ENCODE measurements at places on chromosomes 2 and 18.

GRCh38 chr2:25712455-25712854, 39.1 kb upstream of the DTNB start:
- DNase-seq, result no peak

DNA sequence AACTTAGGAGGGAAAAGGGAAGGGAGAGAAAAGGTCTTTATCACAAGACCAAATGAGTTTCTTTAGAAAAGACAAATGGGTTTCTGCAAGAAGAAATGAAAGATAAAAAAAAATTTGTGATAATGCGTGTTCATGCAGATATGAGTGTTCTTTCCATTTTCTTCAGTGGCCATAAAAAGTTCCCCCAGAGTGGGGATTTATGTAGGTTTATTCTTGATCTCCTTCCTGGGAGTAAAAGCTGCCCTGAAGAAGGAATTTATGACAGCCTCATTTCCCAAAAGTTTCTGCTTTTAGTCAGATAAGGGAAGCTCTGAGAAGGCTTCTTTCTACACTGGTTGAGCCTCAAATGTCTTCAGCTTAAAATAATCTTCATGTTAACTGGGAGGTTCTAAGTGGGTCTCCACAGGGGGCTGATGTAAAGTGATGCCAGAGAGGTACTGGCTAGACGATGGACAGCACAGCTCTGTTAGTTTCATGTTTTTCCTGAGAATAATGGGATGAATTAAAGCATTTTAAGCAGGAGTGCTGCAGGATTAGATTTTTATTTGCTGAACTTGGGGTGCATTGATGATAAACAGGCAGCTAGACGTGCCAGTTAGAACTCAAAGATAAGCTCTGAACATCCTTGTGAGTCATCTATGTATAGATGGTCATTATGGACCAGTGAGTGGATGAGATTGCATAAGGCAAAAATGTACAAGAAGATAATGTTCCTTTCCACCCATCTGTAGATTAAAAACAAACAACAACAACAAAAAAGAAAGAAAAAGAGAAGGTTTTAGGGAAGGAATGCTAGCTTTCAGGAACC, 99.4 kb upstream of the MSH2 start:
- no peak for DNase-seq

DNA sequence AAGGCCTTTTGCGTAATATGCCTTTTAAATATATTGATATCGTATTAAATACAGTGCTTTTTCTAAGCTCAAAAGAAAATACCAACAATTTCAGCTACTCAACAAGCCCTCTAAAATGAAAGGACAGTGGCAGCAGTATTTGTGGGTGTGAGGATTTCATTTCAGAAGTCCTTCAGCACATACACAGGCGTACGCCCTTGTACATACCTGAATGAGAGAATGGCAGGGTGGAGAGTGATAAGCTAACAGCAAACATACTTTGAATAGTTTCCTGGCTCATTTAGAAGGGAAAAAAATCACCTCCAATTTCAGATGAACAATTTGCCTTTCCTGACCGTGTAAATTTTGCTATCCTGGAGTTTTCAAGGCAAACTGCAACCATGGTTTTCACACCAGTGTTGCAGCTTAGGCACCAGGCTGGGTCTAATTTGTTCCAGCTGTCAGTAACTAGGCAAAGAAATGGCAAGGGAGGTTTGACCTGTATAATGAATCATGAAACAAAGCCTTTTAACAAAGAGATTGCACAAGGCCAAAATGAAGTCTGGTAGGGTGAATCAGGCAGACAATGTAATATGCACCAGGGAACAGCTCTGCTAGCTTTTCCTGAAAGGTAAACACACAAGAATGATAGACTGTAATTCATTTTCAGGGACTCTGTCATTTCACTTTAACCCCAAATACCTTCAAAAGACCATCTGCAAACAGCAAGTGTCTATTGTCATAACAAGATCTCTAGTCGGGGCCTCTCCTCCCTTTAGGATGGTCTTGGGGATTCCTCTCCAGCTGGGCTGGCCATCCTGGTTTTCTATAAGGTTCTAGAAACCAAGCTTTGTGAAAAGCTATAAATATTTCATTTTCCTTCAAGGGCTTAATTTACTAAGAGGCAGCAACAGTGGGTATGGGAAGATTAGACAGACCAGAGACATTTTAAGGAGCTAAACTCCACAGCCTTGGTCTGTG, 11.5 kb downstream of the ANKRD29 start:
- DNase-seq, result no peak

DNA sequence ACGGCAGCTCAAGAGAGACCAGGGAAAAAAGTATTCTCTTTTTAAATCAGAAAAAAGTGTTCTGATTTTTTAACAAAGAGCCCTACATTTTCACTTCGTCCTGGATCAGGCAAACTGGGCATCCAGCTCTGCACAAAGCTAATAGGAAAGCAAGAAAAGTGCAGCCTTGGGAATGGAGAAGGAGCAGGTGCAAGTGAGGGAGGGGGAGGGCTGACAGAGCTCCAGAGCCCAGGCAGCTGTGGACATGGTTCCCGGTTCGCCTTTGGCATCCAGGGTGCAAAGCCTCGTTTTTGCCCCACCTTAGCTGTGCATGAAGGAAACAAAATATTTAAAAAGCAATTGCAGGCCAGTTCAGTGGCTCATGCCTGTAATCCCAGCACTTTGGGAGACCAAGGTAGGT, 82.2 kb downstream of the FAM124B start:
- no peak for DNase-seq

DNA sequence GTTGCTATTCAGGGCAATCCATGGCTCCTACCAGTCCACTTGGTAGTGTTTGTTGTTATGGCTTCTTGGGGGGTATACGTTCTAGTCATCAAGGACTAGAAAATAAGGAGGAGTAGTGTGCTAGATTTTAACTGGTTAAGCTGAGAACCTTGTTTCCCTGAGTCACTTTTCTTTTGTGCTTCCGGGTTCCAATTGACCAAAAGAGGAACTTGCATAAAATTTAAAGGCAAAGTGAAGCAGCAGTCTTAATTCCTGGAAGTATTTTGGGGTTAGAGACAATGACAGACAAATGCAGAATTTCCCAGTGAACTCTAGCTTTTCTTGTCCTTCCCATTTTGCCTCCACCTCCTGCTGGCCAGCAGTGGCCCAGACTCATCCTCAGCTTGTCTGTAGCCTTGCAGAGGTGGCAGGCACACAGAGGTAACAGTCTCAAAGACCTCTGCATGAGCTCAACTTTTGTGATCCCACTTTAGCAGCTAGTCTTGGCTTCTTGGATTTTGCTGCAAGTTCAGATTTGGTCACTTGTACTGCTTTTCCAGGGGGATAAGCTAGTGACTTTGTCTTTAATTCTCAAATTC, 1105.8 kb upstream of the NXPH2 start:
- DNase-seq, result no peak

DNA sequence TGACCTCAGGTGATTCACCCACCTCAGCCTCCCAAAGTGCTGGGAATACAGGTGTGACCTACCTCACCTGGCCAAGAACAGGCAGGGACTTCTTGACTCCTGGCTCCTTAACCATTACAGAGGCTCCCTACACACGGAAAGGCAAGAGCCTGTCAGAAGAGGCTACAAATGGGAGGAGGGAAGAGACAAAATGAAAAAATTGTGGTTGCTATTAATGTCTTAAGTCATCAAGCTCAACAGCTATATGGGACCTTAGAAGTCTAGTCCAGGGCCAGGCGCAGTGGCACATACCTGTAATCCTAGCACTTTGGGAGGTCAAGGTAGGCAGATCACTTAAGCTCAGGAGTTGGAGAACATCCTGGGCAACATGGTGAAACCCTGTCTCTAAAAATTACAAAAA, 11.5 kb upstream of the FAM124B start:
- DNase-seq, result no peak

DNA sequence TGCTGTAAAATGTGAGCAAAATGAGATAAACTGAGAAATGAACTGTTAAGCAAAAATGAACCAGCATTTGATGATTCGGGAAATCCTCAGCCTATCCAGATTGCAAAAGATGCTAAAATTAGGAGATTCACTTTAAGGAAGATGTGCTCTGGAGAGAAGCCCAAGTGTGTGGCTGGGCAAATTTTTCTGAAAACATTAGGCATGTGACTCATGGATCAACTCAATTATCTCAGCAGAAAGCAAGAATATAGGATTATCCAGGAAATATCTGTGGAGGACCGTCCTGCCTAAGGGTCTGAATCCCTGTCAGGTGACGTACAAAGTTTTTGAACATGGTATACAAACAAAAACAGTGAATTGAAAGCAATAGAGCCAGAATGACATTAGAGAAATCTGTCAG, 1268.3 kb upstream of the TMEFF2 start:
- no peak for DNase-seq

DNA sequence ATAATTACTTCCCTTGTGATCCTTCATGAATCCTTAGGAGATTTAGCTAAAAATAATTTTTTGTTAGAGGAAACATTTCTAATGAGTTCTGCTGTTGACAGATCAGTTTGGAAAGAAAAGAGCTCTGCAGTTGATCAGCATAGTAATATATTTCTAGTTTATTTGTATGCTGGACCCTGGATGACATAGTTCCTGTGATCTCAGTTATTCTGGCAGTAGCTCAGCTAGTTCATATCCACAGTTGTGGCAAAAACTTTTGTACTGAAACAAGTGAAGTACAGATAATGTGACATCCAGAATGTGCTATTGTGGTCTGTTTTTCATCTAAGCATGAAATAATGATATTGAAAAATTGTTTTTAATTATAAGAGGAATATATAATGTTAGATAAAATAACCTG, 33.7 kb downstream of the ABI2 start:
- DNase-seq, result no peak

- DNase-seq, result no peak
These were observed 276.0 kb upstream of the REV1 start for GRCh38 chr2:99765731-99766318.

- DNase-seq, result no peak
These were observed 254.0 kb upstream of the SLC14A2 start for GRCh38 chr18:45361125-45361851.

DNA sequence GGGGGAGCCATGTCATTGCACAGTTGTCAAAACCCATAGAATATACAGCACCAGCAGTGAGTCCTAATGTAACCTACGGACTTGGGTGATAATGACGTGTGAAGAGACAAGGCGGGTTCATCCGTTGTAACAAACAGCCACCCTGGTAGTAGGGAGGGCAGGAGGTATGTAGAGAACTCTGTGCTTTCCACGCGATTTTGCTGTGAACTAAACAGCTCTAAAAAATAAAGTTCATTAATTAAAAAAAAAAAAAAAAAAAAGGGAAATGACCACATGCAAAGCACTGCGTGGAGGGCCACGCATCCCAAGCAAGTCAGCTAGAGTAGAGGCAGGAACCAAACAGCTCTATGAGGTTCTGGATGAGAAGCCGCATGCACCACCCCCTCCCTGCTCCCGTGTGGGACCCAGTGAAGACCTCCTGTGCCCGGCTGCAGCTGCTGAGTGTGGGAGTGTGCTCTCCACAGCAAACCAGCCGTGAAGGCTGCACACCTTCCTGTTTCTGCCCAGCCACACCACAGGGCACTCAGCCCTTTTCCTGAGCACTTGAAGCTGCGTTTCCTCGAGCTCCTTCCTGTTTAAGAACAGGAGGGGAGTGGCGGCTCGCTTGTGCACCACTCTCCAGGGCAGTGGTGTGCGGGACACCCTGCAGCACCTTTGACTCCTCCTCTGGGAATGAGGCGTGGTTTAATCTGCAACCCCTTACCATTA, 65.6 kb downstream of the ODC1 start:
- DNase-seq, result no peak

DNA sequence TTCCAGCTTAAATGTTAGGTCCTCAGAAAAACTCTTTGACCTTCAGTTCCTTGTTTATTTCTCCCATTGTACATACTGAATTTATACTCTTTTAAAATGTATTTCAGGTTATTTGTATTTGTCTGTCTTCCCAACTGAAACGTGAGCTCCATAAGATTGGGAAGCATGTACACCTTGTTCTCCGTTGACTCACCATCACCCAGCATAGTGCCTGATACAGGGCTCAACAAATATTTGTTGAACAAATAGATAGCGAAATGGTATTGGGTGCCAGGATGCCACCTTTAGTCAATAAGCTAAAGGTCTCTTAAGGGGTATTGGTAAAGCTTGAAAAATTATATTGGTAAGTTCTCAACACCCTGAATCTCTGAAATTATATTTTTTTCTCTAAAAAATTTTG, 1841.3 kb upstream of the CELF4 start:
- DNase-seq, result no peak

DNA sequence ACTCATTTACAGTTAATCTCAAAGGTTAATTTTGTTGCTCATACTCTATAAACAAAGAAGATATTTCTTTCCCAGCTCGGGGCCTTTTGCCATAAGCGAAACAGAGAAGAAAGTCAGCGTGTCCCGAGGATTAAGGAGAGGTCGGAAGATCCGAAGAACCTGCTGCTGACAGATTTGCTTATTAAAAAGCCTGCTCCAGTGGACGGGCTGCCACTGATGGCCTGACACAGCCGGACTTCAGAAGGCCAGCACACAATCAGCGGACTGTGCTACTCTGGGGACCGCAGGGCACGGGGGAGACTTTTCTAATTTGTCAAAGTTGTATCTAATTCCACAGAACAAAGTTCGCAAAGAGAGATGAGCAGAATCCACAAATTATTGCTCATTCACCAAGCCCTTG, 315.4 kb downstream of the ETAA1 start:
- DNase-seq, result no peak

DNA sequence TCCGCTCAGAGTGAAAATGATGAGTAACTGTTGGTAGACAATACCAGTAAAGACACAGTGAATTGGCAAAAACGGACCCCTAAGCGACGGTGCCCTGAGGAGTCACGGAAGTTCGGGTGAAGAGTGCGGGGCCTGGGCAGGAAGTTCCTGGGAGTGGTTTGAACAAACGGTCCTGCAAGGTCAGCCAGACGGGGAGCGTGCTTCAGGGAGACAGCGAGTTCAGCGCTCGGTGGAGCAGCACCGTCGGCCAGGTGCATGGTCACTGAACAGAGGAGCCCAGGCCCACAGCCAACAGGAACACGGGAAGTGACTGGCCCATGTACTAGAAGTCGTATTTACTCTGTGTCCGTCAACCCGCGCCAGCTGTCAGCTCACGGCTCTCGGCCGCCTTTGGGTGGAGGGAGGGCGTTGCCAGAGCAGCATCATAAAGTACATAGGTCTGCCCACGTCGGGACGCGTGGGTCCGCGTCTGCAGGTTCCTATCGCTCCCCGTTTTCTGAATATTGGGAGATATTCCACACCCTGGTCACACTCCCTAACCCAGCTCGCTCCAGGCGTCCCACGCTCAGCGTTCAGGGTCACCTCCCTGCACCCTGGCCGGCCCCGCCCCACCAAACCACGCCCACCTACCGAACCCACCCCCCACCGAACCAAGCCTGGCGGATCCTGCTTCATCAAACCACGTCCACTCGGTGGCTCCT, 75.6 kb upstream of the UXS1 start:
- DNase-seq, result no peak

DNA sequence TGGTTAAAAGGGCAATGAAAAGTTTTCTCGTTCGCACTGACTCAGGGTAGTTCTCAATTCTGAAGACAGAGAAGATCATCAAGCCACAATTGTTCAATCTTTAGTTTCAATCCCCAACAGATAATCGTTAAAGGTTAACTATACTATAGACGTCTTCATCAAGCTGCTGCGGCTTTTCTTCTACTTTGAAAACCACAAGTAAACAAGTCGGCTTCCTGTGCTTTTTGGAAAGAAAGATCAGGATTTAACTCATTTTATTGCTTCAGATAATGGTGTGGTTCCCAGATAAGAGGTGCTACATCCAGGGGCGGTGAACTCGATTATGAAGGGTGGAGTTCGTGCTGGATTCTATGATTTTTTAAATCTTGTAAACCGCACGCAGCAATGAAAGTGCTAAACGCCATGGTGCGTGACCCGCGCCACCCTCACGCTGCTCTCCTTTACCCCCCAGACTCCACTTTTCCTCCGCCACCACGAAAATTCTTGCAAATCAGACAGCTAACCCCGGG, 545 bp upstream of the CDCA7 start:
- DNase-seq, result peak; percentile 68
